ENCODE measurements at places on chromosomes 2 and 18. TPM values are rescaled to one million over a fixed set of nuclear protein-coding genes. Genes with fewer than 3 reads are reported as not detected.

SKOR2 gene
- not detected for total RNA-seq

SLC11A1 gene
- total RNA-seq, result 0.76 TPM

DQX1 gene
- 0.42 TPM for total RNA-seq

- no peak for DNase-seq
Measured at GRCh38 chr2:54559593-54560145, 103.5 kb downstream of the SPTBN1 start.

RHBDD1 gene
- total RNA-seq, result 40.9 TPM

FLACC1 gene
- 1.1 TPM for total RNA-seq

MROH2A gene
- not detected for total RNA-seq

DNA sequence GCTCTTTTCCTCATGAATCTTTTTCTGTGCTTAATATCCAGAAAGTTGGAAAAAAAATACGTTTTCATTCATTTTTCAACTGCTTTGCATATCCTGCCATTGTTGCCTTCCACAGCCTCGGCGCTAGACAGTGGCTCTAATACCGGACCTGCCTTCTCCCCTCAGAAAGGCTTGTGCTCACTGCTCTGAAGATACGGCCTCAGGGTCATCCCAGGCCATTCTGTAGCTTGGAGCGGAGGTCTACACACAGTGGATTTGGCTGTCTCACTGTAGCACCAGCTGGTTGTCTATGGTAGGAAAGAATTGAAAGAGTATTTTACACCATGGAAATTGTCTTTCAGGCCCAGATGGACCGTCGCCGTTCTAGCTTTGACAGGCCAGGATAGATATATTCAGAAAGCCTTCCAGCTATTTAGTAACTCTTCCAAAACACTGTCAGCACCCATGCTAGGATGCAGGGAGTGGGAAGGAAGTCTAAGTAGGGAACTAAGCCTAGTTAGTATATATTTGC is 242.0 kb downstream of the TMEM182 start:
- DNase-seq, result no peak

EFR3B gene
- total RNA-seq, result 15.4 TPM

GAD1 gene
- 0.31 TPM for total RNA-seq

- DNase-seq, result no peak
Measured at GRCh38 chr18:74278058-74278457, 13.7 kb downstream of the CYB5A start.

TLX2 gene
- 0.18 TPM for total RNA-seq

DNA sequence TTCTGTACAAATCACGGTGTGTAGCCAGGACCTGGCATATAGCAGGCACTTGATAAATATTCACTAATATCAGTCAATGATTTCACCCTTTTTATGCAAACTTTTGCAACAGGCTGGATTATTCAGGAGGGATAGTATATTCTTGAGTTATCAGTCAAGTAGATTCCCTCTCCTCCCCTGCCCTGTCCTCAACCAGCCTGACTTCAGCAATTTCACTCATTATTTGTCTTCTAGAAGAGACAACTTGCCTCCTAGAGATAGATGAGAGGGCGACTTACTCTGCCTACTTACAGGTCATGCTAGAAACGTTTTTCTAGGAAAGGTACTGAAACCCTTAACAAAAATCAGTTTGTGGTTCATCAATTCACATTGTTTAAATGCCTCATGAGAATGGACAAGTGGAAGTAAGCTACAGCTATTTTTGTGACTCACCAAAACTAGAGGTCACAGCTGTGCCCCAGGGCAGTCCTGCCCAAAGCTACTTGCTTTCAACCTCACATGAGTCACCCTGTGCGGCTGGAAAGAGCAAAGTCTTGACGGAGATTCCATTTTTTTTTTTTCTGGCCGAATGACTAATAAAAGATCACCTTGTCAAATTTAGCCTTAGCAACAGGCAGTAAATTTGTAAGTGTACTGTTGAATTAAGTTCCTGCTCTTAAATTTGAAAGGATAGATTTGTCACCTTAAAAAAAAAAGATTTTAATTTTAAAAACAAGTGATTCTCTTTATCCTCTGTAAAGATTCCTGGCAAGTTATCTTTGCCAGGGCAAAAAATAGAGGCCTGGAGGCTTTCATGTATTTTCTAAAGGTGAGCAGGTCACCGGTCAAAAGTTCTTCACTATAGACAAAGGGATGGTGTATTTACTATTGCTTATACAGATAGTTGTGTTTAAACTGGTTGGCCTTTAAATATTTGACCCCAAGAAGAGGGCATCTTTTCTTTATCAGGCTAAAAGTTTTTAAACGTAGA is 109.0 kb upstream of the SLC35G4 start:
- no peak for DNase-seq

CROCC2 gene
- total RNA-seq, result 0.32 TPM

DNA sequence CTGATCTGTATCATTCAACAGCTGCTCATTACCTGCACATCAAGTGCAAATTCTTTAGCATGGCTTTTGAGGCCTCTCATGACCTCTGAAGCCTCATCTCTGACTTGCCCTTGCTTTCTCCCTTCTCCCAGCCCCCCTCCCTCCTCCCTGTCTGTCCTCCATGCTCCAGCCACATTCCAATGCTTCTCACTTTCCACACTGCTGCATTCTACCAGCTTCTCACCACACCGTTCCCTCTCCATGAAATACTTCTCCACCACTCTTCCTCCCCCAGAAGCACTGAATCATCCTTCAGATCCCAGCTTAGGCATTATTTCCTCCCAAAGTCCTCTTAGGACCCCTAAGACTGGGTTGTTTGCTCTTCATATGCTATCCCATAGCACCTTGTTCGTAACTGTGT is 26.9 kb downstream of the GCG start:
- DNase-seq, result no peak

GRCh38 chr18:74613381-74613780 is 15.7 kb downstream of the ZNF407 start:
- no peak for DNase-seq

IL18RAP gene
- total RNA-seq, result not detected

POTEC gene
- not detected for total RNA-seq

SLC19A3 gene
- 11.4 TPM for total RNA-seq

DNA sequence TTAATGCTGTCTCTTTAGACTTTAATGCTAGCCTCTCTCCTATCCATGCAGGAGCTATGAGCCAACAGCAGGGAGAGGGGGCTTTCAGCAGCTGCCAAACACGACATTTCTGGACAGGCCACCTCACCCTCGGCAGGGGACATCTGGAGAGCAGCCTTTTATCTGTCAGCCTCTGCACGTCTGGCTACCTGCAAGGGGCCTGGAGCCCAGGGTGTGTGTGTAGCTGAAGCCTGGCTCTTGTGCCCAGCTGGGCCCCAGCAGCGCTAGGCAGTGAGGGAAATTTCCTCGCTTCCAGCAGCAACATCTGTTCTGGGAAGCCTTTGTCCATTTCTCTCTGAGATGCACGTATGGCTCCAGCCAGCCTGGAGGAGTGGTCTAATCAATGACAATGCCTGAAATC is 728.7 kb upstream of the ID2 start:
- DNase-seq, result no peak

DNA sequence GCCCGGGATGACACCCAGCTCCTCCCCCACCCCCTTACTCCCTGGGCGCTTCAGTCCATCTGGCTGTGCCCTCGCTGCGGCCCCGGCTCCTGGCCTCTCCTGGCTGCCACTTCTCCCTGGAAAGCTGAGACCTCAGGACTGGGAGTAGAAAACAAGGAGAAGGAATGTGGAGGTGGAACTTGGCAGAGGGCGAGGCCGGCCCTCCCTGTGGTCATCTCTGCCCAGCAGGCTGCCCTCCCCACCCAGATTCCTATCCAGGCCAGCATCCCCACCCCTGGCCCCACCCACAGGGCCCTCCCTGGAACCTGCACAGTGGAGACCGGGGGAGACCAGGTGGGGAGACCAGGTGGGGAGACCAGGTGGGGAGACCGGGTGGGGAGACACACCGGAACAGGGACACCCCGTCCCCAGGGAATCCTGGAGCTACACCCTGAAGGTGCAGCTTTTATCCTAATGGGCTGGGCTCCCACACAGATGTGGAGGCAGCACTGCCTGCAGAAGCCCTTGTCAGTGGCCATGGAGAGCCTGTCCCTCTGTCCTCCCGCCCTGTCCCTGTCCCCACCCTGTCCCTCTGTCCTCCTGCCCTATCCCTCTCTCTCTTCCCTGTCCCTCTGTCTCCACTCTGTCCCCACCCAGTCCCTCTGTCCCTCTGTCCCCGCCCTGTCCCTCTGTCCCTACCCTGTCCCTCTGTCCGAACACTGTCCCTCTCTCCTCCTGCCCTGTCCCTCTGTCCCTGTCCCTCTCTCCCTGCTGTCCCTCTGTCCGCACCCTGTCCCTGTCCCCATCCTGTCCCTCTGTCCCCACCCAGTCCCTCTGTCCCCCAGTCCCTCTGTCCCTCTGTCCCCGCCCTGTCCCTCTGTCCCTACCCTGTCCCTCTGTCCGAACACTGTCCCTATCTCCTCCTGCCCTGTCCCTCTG is 157.1 kb downstream of the PXDN start:
- no peak for DNase-seq

DNA sequence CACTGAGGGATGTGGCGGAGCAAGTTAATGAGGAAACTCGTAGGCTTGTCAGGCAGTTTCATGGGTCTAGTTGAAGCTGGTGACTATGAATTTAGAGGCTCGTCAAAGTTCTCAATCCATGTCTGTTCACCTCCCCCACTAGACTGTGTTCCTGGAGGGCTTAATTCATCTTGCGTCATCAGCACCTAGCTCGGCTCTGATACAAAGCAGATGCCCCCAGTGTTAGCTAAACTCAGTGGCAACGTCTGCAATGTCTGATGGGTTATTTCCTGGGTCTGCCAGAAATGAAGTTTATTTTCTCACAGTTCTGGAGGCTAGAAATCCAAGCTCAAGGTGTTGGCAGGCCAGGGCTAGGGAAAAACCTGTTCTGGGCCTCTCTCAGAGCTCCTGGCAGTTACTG is 140.6 kb downstream of the PID1 start:
- no peak for DNase-seq

MAL gene
- not detected for total RNA-seq

- no peak for DNase-seq
Measured at GRCh38 chr2:17573085-17573803, 32.7 kb downstream of the VSNL1 start.

PID1 gene
- total RNA-seq, result 2.1 TPM

G6PC2 gene
- not detected for total RNA-seq

YWHAQ gene
- total RNA-seq, result 248 TPM

CD302 gene
- 3.1 TPM for total RNA-seq

PAX8 gene
- total RNA-seq, result 0.13 TPM

DTNB gene
- total RNA-seq, result 30.1 TPM

DNA sequence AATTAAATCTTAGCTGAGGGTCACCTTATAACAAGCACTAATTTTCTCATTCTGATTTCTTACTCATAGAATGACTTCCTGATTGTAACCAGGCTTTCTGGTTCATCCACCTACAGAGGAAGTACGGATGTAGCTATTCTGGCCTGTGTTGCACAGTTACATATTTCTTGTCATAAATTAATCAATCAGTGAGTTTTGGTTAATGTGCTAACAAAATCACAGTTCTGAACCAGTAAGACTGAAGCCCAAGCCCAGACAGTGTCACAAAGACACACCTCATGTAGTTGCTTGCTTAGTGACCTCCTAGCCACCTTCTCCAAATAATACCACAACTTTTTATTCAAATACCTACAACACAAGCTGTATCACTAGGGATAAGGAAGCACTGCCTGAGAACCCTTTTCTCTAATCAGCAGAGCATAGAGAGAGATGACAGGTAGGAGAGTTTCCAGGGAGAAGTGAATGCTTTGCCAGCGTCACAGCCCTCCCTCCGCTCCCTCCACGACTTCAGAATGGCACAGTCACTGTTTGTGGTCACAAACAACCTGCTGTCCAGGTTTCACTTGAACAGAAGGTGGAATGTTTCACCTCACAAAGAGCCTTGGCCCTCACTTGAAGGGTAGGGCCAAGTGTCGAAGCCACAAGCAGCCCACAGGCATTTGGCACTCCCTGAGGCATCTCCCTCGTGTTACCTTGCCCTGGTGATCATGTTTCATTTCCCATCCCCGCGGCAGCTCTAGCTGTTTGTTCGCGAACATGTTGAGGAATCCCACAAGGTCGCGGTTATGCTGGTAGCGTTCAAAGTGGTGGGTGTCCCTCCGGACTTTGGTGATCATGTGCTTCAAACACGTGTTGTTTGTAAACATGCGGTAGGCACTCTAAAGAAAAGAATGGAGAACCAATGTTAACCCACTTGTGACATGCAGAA is 120.8 kb upstream of the STK17B start:
- DNase-seq, result no peak

CNGA3 gene
- not detected for total RNA-seq

- DNase-seq, result no peak
Measured at GRCh38 chr18:22634464-22634863, 216.7 kb upstream of the CTAGE1 start.

GRCh38 chr2:138572318-138572717 is 70.7 kb downstream of the SPOPL start:
- no peak for DNase-seq

DNA sequence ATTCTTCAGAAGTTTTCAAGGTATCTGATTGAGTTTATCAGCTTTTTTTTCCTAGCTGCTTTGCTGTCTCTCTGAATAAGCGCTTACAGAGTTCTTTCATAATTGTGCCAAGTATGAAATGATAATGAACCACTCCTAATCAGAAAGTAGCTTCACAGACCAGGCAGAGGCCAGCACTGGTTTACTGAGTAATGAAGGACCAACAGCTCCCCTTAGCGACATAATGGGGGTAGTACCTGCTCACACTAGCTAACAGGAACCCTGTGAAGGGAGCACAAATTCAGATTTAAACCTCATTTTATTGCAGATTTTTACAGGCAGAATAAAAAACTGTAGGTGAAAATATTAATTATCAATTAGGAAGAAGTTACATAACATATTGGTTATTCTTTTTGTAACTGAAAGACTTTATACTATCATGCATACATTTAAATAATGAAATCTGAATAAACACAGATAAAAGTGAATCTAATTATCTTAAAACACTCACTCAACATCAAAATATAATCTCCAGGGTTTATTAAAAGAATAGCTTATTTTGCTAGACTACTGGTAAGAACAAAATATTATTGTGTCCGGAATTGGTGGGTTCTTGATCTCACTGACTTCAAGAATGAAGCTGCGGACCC is 53.7 kb upstream of the LRRC30 start:
- DNase-seq, result no peak

- DNase-seq, result no peak
Measured at GRCh38 chr2:35864141-35864540, 491.4 kb upstream of the CRIM1 start.

DSG4 gene
- 0.09 TPM for total RNA-seq

FHOD3 gene
- total RNA-seq, result 16.3 TPM

HNMT gene
- total RNA-seq, result 18.8 TPM

MC4R gene
- not detected for total RNA-seq

DNA sequence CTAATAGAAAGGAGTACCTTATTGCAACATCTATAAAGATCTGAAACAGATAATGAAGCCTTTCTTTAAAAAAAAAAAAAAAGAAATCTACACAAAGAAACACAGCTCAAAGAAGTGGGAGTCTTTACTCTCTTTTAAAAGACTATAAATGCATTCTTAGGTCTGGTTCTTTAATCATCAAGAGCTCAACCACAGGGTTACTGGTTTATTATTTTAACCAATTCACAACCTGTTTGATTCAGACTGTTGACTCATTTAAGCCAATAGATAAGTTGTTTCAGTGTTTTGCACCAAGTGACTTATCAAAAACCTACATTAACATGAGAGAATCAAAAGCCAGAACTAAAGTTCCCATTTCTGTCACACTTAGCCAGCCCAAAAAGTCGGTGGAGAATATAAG is 93.1 kb downstream of the TCF4 start:
- DNase-seq, result no peak

Data from mesothelial cell of epicardium (in vitro differentiated cells).